Activated CD8-positive, alpha-beta memory T cell treated with anti-CD3 and anti-CD28 coated beads for 4 hours (primary cell): ENCODE measurements at places on chromosomes 5 and 9.

GRCh38 chr9:128497824-128498610, 6.5 kb upstream of the GLE1 start:
- no peak for DNase-seq

- DNase-seq: no peak
Observed at GRCh38 chr5:157558041-157558595, 17.5 kb downstream of the ADAM19 start.

DNA sequence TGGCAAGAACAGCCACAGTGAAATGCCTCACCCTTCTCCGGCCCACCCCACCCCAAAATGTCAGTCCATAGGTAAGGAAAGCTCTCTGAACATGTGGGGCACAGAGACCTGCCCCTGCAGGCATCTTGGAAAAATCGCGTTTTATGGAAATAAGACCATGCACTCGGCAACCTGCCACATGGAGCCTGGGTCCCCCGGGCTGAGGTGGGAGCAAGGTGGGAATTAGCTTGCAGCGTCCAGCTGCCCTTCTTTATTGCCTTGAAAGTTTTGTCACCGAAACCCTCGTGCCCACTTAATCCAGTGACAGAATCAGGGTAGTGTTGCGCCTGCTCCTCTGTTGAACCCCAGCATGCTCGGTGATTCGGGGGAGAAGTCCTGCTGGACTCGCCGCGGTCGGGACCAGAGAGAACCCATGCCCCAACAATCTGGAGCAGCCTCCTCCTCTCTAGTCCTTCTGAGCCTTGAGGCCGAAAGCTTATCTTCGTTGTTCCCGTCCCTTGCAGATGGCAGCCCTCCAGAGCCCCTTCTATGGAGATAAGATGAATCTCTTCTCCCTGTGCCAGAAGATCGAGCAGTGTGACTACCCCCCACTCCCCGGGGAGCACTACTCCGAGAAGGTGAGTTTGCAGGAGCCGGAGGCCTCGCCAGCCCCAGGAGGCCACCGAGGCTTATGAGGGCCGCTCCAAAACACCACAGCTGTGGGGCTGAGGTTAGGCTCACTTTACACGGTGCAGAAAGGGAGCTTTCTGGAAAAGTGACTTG, 67.9 kb downstream of the PSMB7 start:
- DNase-seq: no peak

DNA sequence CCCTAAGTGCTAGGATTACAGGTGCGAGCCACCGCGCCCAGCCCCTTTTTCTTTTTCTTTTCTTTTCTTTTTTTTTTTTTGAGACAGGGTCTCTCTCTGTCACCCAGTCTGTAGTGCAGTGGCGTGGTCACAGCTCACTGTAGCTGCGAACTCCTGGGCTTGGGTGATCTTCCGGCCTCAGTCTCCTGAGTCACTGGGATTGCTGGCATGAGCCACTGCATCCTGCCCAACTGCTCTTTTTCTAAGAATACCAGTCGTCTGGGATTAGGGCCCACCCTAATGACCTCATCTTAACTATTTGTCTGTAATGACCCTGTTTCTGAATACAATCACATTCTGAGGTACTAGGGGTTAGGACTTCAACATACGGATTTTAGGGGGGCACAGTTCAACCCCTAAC, 34.1 kb upstream of the NANS start:
- no peak for DNase-seq

GRCh38 chr5:98292496-98292895, 481.0 kb upstream of the RGMB start:
- DNase-seq: no peak

DNA sequence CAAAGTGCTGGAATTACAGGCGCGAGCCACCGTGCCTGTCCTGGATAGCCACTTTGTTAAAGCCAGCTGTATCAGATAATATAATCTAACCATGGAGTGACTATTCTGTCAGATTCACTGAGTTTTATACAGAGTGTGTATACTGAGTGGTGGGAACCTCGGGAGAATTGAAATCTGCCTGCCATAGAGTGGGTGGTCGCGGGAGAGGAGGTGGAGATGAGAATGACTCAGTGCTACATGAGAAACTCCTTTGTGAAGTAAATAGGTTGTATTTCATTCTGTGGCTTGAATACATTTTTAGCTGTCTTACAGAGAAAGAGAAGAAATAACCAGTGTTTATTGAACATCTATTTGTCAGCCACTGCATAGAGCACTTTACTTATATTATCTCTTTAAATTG, 26.4 kb downstream of the ATP6V0E1 start:
- no peak for DNase-seq

DNA sequence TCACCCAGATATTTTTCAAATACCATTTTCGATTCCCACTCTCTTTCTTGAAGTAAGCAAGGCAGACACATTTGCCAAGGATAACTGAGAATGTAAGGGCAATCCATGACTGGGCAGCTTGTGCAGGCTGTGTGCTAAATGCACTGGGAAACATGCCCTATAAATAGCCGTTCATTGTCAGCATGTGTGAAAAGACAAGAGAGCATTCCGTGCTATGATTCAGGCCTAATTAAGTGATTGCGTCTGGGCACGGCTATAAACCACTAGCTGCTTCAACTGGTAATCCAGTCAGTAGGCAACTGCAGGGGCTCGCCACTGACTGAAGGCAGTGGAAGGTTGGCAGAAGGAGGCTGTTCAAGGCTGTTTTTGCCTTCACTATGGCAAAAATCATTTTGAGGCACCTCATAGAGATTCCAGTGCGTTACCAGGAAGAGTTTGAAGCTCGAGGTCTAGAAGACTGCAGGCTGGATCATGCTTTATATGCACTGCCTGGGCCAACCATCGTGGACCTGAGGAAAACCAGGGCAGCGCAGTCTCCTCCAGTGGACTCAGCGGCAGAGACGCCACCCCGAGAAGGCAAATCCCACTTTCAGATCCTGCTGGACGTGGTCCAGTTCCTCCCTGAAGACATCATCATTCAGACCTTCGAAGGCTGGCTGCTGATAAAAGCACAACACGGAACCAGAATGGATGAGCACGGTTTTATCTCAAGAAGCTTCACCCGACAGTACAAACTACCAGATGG, at the start of gene HSPB3:
Gene HSPB3, plus strand, starts transcription at position 287 of the 745 bp plus-strand sequence. Its CDS starts 91 bp downstream, at position 378.
- no peak for DNase-seq

- no peak for DNase-seq
Observed at GRCh38 chr5:63961598-63962161, 565 bp downstream of the HTR1A start.

GRCh38 chr9:125701351-125701750, 5.7 kb downstream of the MAPKAP1 start:
- no peak for DNase-seq

- DNase-seq: no peak
Observed at GRCh38 chr9:81028504-81028903, 660.8 kb downstream of the TLE1 start.

DNA sequence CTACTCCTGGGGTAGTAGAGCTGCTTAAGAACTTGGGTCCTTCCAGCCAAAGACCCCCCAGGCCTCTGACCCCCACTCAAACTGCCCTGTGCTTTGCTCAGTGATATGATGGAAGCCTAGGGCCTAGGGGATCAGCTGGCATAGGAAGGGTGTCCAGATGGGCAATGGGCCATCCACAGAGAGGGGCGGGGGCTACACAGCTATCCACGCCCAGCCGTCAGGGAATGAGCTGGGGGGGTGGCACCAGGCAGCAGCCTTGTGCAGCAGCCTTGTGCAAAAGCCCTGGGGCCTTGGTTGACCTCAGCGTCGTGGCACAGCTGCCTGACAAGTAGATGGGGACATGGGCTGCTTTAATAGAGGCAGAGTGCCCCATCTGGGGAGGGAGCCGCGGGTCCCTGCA, 43.2 kb downstream of the DAB2IP start:
- no peak for DNase-seq

DNA sequence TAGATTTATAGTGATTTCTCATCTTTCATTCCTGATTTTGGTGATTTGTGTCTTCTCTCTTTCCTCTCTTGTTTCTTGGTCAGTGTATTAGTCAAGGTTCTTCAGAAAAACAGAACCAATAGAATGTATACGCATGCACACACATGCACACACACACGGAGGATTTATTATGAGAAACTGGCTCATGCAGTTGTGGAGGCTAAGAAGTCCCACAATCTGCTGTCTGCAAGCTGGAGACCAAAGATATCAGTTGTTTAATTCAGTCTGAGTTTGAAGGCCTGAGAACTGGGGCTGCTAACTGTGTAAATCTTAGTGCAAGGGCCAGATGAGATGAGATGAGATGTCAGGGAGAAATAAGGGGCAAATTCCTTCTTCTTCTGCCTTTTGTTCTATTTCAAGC, 5.7 kb upstream of the RPS23 start:
- DNase-seq: no peak

GRCh38 chr5:92801911-92802310, 779.1 kb downstream of the NR2F1-AS1 start:
- no peak for DNase-seq

- DNase-seq: no peak
Observed at GRCh38 chr5:16135506-16135905, 44.1 kb downstream of the MARCHF11 start.

- no peak for DNase-seq
Observed at GRCh38 chr9:17962747-17963146, 383.9 kb downstream of the SH3GL2 start.

- DNase-seq: no peak
Observed at GRCh38 chr9:102778746-102779145, 216.4 kb upstream of the CYLC2 start.

GRCh38 chr9:129482521-129483414, 138.1 kb downstream of the C9orf50 start:
- no peak for DNase-seq

DNA sequence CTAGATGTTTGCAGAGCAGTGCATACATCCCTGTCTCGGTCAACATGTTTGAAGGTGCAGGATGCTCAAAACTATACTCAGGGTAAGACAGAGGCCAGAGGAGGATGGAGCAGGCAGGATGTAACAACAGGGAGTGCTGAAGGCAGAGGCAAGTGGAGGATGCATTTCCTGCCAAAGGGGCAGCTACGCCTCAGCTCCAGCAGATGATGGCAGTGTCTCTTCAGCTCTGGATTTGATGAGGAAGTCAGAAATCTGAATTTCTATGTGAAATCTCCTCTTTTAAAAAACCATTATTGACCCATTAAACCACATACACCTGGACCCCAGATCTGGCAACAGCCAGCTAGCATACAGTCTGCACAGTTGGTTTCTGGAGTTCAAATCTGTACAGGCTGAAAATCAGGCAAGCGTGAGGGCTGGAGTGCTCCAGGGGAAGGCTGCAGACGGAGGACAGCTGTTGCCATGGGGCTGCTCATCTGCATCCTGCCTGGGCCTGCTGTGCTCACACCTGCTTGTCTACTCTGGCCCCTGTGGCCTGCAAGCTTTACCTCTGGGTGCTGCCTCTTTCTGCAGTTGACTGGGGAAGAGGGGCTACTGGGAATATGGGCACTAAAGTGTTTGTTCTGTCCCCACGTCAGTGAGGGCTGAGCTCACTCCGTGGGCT, 152.9 kb upstream of the SLC28A3 start:
- no peak for DNase-seq

GRCh38 chr9:10917001-10917400, 304.2 kb upstream of the PTPRD start:
- no peak for DNase-seq

GRCh38 chr5:20369518-20369885, 381.5 kb upstream of the CDH18 start:
- no peak for DNase-seq

- DNase-seq: no peak
Observed at GRCh38 chr5:31255041-31255440, 61.6 kb downstream of the CDH6 start.

GRCh38 chr5:22306011-22306410, 547.1 kb downstream of the CDH12 start:
- DNase-seq: no peak
